ENCODE measurements at places on chromosomes 5 and 9.

GRCh38 chr9:137762414-137763061 lies 115.0 kb upstream of the CACNA1B start:
- DNase-seq = no peak

DNA sequence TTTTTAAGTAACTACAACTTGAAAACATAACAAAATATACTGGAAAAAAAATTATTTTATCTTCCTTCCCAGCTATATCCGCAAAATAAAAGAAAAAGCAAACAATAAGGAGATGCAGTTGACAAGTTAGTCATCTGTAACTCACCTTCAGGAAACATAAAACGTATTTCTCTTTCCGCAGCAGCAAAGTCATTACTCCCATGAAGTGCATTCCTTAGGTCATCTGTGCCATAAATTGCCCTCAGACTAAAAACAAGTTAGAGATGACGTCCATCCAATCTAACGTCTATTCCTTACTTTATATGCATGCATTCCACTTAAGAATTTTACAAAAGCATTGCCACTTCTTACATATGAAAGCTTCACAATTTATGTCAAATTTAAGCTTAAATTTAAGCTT lies 10.9 kb downstream of the NME5 start:
- no peak for DNase-seq

GRCh38 chr5:170312666-170313065 lies 15.1 kb upstream of the LCP2 start:
- no peak for DNase-seq

DNA sequence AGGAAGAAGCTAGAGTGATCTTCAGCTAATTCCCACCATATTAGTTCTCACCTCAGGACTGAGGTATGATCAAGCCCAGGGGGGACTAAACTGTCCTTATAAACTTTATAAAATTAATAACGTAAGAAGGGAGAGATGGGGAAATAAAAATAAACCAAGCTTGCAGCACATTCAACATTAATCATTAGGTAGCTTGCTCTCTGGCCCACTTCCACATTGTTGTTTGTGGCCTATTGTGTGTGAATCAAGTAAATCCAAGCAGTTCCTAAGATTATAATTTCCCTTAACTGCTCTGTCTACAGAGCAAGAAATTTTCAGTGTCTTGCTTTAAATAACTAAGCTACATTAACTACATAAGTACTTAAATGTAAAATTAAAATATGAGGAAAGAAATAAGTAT lies 131.3 kb upstream of the ABCA1 start:
- no peak for DNase-seq

- DNase-seq = no peak
Observed at GRCh38 chr9:119177196-119177595, 192.0 kb downstream of the BRINP1 start.

DNA sequence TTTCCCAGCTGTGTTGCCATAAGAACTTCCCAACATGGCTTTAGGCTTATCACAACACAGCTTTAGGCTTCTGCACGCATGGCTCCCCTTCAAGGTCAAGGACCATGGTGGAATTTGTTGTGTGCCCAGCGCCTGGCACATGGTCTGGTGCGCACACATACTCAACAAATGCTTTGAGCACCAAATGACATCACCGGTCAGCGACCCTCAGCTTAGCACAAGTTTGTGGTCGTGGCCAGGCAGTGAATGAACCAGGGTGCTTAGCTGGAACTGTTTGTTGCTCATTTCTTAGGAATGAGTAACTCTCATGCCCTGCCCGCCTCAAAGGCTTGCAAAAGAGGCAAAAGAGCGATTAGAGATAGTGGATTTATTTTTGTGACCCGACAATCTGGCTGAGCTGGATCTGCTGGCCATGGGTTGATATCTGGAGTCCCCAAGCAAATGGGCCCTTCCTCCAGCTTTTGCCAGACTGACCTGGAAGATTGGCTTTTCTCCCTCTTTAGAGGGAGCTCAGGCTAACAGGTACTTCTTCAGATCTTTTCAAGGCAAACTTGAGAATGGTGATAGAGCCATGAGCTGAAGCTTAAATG lies 58.9 kb downstream of the DAP start:
- DNase-seq = no peak

- DNase-seq = no peak
Observed at GRCh38 chr9:112743216-112743836, 7.2 kb upstream of the SNX30 start.

- DNase-seq = no peak
Observed at GRCh38 chr5:146722361-146722779, 156.2 kb downstream of the PPP2R2B start.

DNA sequence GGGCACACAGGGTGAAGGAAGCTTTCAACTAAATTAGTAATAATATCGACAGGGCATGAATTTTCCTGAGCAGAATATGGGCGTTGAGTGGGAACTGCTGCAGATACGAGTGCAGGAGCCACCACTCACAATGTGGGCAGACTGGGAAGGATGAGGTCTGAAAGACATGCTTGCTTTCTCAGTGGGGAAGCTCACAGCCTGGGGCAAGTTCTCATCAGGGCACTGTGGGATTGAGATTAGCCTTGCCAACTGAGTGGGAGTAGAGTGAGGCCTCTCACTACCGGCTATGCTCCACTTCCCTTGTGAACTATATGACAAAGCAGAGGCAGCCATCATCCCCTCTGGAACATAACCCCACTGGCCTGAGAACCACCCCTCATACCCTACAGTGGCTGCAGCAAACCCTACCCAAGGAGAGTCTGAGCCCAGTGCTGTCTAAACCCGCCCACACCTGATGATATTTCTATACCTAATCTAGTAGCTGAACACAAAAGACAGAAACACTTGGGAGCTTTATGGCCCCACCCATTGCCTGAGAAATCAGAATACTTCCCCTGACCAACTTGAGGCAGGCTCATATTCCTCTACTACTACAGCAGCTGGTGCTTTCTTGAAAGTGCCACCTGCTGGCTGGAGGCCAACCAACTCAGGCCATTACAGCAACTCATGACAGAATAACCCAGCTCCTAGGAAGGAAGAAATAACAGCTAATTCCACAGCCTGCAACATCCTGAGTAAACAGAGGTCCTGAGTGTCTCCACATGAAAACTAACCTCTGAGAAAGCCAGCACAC lies 173.7 kb upstream of the SPEF2 start:
- no peak for DNase-seq

DNA sequence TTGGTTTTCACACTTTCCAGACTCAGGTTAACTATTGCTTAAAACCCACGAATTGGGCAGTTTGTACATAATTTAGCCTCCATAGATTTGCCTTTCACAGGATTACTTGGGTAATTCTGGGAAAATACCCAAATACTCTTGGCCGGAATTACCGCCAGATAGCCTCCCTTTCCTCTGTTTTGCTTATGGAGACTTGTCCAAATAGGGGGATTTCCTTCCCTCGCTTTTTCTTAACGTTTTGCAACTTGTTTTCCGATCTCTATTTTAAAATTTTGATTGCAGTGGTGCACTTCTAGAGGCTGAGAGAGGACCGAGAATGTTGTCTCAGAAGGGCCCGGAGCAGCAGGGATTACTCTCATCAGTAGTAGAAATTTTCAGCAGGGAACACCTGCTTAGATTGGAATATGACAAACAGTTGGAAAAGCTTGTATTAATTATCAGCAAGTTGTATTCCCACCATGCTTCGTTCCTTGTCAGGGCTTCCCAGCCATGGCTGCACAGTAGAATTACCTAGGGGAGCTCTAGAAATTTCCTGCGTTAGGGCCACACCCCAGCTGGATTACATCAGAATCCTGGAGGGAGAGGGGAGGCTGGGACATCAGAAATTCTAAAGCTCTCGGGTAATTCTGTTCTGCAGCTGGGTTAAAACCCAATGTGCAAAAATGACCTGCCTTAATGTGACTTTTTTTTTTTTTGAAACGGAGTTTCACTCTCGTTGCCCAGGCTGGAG lies 329.1 kb downstream of the SH3GL2 start:
- DNase-seq = no peak
